ENCODE measurements at places on chromosomes 3 and 15.

GRCh38 chr15:42102646-42103235 lies 8.4 kb upstream of the PLA2G4D start:
- DNase-seq: no peak

- DNase-seq: no peak
Observed at GRCh38 chr3:45065373-45065720, 39.2 kb downstream of the CLEC3B start.

- no peak for DNase-seq
Observed at GRCh38 chr3:13135251-13135810, 62.1 kb upstream of the IQSEC1 start.

DNA sequence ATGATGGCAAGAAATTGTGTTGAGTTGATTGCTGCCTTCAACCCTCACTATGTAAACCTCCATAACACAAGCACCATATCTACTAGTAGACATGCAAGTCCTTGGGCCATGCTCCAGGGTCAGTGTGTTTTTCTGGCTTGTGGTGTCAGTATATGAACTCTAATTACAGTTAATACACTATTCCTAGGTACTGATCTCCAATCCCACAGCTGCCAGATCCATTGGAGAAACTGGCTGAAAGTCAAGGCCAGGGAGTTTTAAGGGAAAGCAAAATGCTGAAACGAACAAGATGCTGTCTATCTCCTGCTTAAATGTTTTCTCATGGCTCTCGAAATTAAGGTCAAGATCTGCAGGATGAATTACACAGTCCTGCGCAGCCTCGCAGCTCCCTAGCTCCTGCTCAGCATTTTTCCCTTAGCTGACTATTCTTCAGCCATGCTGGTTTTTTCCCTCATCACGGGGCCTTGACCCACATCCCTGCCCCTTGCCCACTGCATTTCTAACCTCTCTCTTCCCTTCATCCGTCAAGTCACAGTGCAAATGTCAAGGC lies 425.0 kb upstream of the ADAMTS9 start:
- no peak for DNase-seq

DNA sequence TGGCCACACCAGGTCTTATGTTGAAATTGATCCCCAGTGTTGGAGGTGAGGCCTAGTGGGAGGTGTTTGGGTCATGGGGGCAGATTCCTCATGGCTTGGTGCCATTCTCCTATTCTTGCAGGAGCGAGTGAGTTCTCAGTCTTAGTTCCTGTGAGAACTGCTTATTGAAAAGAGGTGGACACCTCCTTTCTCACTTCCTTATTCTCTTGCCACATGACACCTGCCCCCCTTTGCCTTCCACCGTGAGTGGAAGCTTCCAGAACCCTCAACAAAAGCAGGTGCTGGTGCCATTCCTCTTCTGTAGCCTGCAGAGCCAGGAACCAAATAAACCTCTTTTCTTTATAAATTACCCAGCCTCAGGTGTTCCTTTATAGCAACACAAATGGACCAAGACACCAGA lies 318.1 kb upstream of the MCTP2 start:
- DNase-seq: no peak

DNA sequence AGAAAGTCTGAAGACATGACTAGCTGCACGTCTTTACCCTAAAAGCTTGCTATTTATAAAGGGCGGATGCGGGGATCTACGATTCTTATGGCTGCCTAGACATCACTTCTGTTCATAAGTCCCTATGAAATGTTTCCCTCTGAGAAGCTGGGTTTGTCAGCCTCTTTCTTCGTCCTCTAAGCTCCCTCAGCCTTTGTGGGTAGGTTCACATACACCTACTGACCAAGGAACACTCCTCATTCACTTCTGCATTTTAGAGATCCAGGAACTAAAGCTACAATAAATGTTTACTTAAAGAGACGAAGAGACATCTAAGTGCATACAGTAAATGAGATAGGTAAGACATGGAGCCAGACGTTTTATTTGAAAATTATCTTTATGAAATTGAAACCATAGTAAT lies 16.7 kb upstream of the RAMAC start:
- no peak for DNase-seq

DNA sequence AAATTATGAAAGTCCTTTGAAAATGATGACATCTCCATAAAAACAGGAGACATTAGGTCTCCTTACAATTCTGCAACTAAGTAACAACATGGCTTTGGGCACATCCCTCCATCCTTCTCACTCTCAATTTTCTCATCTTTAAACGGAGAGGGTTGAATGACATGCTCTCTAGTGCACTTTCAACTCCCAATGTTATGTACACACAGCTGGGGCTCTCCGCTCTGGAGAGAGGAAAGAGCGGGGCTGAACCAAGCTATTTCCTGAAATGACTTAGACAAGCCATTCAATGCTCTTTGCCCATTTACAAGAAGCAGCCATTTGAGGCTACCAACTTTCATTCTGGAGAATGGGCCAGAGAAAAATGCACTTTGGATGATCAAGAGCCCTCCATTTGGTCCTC lies 144.2 kb upstream of the BNIP2 start:
- DNase-seq: no peak

- DNase-seq: no peak
Observed at GRCh38 chr3:118478706-118479276, 555.9 kb downstream of the IGSF11 start.

DNA sequence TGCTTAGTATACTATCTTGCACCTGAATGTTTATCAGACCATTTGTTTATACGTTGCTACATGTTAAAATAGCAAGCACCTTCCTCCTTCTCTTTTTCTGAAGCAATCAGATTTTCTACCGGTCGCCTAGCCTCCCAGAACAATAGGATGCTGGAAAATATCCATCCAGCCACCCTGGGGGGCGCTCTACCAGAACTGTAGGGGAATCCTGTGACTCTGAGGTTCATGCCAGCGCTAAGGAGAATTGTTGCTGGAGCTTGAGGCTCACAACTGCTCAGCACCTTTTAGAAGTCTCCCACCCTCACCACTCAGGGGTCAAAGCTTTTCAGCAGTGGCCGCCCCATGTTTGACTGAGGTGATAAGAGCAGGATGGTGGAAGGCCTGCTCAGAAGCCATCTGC lies 27.5 kb downstream of the SQOR start:
- DNase-seq: no peak

DNA sequence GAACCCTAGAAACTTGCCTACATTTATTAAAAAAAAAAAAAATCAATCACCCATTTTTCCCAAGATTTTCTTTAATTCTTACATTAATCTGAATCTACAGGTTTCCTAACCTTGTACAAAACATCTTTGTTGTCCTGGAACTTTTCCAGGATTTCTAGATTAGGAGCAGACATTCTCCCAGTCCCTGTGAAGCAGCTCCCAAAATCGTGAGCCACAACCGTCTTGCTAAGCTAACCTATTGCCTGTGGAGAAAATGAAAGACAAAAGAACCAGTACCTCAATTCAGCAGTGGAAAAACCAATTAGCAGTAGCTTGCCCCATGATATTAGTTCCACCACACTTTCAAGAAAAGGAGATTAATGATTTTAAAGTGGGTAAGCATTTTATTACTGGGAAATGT lies 522.1 kb downstream of the UNC13C start:
- no peak for DNase-seq

GRCh38 chr3:99699841-99700240 lies 61.4 kb downstream of the COL8A1 start:
- DNase-seq: no peak

GRCh38 chr3:104855702-104856101 lies 511.0 kb upstream of the ALCAM start:
- no peak for DNase-seq

DNA sequence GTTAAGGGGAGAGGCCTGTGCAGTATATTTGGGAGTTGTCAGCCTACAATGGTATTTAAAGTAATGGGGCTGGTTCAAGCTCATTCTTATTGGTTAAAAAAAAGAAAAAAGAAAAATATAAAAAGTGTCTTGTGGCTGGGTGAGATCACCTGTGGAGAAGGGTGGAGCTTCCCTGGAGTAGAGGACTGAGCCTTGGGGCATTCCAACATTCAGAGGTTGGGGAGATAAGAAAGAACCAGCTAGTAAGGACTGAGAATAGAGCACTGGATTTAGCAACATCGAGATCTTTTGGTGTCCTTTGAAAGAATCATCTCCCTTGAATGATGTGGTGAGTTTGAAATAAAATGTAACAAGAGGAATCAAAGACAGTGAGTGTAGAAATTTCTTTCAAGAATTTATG lies 5.2 kb downstream of the SLC49A4 start:
- DNase-seq: no peak

DNA sequence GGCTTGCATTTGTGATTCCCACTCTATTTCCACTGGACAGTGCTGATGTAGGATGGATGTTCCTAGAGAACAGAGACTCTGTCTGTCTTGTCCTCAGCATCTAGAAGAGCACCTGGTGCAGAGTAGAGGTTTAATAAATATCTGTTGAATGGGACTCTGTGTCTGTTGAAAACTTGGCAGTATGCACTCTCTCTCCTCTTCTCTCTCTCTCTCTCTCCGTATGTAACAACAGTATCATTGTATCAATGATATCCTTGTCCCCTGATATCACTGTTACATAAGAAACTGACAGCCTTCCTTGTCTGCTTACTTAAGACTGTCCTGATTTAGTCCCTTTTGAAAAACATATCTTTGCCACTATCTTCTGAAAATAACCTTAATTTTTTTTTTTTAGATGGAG lies 24.3 kb upstream of the MGLL start:
- no peak for DNase-seq

- DNase-seq: no peak
Observed at GRCh38 chr3:38549957-38550840, 54.1 kb downstream of the EXOG start.

GRCh38 chr3:28050120-28050519 lies 191.3 kb upstream of the CMC1 start:
- DNase-seq: no peak

DNA sequence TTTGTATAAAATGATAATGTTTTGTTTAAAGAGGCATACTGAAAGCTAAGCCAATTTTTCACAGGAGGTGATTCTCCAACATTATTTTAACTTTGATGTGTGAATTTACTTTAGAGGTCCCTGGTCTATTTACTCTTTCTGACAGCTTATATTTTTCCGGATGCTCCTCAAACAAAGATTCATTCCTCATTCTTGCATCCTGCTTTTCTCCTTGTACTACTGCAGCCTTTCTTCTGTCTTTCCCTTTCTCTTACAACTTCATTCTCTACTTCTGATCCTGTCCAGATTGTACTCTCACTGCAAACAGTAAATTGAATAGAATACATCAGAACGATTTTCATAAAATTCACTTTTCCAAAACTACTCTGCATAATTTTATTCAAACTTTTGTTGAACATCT lies 5.1 kb downstream of the NPTN start:
- no peak for DNase-seq

DNA sequence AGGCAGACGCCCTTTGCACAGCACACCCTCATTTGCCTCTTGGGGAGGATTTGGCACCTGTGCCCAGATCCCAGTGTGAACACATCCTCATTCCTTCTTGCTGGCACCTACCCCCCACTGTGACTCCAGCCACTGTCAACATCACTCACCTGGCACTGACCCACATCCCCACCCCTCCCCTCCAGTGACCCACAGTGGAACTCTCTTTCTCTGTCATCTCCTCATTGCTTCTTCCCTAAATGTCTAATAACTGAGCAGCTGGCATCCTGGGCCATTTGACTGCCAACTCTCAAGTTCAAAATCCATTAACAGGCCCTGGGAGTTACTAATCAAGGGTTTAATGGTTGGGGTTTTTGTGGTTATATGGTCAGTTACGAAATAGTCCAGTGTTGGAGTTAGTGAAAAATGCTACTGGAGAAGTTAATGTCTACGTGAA lies 14.4 kb downstream of the SNAPC5 start:
- DNase-seq: no peak

- DNase-seq: no peak
Observed at GRCh38 chr3:188152660-188153436, 1.1 kb upstream of the LPP start.

DNA sequence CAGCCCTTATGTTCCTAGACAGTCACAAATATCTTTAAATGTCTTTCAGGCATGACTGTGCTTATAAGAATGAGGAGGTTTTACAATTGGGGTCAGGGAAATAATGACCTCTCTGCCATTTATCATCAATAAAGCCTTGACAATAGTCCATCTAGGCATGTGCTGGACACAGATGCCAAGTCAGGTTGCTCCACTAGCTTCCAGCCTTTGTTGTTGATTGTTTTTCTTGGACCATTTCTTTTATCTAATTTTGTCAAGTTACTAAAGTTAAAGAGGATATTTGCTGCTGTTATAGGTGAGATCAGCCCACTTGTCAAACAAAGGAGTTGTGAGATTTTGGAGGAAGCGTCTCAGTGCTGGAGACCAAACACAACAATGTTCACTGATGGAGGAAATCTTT lies 628.0 kb downstream of the ROBO2 start:
- no peak for DNase-seq

All from stimulated activated CD4-positive, alpha-beta T cell treated with anti-CD3 and anti-CD28 coated beads, TNF-alpha, amount 100 ng/mL, for 1 hour (primary cell).